Fibroblast of villous mesenchyme (primary cell): ENCODE measurements at places on chromosomes 6 and 20. TPM values are rescaled to one million over a fixed set of nuclear protein-coding genes. Genes with fewer than 3 reads are reported as not detected.

DNA sequence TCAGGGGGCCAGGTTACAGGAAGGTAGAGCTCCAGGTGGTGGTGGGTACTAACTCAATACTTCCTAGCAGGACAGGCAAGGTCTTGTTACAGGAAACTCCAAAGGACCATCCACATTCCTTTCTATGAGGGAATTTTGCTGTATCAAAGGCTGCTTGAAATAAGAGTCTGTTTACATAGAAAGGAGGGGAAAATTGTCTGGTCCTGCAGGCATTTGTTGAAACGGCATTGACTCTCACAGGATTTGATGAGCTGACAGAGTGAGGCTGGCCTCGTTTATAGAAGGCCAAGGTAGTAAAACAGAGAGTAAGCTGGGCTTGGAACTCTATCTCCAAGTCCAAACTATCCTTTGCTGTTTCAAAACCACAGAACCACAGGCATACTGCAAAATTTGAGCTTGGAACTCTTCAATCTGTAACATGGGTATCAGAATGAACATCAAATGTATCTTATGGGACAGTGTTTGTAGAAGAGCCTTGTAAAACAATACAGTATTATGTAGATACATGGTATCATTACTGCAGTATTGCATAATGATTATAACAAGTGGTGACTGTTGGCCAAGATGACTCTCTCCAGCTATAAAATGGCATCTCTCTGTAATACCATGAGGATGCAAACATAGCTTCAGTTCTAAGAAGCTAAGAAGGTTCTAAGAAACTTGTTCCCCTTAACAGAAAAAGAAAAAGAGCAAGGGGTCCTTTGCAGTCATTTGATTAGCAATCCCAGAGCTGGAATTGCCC is 61.5 kb downstream of the TRAM2 start:
- DNase-seq, result peak; percentile 79

- no peak for DNase-seq
These were observed 58.3 kb downstream of the TENT5A start for GRCh38 chr6:81694207-81694606.

DNA sequence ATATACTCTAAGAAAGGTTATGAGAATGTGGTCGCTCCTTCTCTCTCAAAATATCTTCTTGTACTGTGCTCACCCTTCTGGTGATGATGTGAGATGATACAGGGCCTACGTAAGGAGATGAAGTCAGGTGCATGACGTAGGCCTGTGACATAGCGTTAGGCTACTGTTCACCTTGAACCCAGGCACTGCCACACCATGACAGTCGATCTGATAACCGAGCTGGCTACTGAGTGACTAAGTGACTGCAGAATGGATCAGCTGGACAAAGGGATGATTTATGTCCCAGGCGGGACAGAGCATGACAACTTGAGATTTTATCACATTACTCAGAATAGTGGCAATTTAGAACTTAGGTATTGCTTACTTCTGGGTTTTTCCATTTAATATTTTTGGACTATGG is 11.2 kb downstream of the SLC24A3 start:
- no peak for DNase-seq

GRCh38 chr6:14873101-14873500 is 372.8 kb upstream of the JARID2 start:
- no peak for DNase-seq

The ACTL10 gene
- 1.7 and 2.6 TPM in 2 replicates for total RNA-seq

The IL17F gene
- under 0.01 TPM in 1 of 2 replicates, not detected in the other for total RNA-seq

- peak; percentile 20 for DNase-seq
These were observed 711.1 kb downstream of the HDGFL1 start for GRCh38 chr6:23280437-23280836.

The GGT7 gene
- total RNA-seq, result 9.3 and 9.5 TPM in 2 replicates

- DNase-seq, result no peak
These were observed 13.1 kb upstream of the CST7 start for GRCh38 chr20:24935766-24936525.

DNA sequence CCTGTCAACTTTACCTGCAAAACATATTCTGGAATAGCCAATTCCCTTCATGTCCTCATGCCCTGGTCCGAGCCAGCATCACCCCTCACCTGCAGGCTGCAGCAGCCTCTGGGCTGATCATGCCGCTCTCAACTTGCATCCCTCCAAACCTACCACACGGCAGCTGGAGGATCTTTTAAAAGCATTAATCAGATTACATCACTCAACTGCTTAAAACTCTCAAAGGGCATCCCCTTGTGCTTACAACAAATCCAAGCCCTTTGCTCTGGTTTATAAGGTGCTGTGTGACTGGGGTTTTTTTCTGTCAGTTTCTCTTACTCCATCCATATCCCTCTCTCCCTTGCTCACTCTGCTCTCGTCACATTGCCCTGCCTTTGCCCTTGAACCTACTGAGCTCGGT is 24.0 kb downstream of the CD40 start:
- no peak for DNase-seq

The CLIC1 gene
- total RNA-seq, result 586 and 701 TPM in 2 replicates

DNA sequence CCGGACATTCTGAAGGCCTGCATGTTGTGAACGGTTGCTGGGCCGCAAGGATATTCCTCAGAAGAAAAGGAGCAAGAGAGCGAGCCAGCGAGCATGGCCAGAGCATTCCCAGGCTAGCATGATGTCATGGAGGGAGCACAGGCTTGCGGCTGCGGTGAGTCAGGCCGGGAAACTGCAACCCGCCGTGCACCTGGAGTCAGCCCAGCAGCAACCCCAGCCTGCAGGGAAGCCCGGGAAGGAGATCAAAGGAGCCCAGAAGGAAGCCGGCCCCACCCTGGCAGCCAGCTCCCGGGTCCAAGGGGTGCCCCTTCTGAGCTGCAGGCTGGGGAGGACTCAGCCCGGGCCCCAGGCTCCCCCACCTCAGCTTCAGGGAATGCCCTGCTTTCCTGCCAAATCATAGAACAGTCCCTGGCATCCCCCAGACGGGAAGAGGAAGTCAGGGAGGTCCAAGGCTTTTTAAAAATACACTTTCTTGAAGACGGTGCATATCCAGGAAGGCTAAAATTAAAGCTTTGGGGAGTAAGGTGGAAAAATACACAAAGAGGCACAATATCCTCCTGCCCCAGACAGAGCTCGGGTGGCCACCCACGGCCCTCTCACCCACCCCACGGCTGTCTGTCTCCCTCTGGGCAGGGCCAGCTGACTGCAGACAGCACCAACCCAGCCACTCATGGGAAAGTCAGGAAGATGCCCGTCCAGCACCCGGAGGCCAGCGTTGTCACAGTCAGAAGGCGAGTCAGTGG is 53.7 kb downstream of the BMP7 start:
- DNase-seq, result peak; percentile 65

DNA sequence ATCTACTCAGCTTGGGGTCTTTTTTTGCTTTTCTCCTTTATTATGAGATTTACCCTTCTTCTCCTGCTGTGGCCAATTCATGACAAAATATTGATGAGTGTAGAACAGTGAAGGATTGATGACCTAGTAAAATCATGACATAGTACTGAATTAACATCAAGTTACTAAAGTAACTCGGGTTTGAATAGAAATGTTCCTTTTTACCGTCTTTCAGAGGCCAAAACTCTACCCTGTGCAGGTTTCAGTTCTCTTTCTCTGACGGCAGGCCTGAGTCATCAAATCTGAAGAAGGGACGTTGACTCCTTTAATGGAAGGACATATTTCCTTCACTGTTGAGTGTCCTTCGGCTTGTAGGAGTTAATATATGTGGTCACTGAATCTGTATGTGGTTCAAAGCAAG is 80.7 kb downstream of the RREB1 start:
- no peak for DNase-seq

The SS18L1 gene
- 14.2 and 14.8 TPM in 2 replicates for total RNA-seq

The CEP162 gene
- total RNA-seq, result 5.2 and 6.0 TPM in 2 replicates

The DNMT3B gene
- total RNA-seq, result 3.2 and 3.5 TPM in 2 replicates

- no peak for DNase-seq
These were observed 129.5 kb downstream of the BTBD9 start for GRCh38 chr6:38510205-38510604.

The IL17A gene
- not detected in 2 replicates for total RNA-seq

DNA sequence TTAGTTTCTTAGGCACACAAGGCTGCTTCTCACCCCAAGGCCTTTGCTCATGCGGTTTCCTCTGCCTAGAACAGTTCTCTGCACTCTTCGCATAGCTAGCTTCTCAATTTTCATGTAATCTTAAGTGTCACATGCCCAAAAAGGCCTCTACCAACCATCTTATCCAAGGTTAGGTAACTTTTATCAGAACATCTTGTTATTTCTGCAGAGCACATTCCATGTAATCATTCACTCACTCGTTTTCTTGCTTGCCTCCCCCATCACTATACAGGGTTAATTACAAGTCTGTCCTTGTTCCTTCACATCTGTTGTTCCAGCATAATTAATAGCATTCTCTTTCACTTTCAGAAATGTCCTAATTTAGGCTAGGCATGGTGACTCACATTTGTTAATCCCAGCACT is 53.8 kb downstream of the NCOA6 start:
- DNase-seq, result peak; percentile 78

DNA sequence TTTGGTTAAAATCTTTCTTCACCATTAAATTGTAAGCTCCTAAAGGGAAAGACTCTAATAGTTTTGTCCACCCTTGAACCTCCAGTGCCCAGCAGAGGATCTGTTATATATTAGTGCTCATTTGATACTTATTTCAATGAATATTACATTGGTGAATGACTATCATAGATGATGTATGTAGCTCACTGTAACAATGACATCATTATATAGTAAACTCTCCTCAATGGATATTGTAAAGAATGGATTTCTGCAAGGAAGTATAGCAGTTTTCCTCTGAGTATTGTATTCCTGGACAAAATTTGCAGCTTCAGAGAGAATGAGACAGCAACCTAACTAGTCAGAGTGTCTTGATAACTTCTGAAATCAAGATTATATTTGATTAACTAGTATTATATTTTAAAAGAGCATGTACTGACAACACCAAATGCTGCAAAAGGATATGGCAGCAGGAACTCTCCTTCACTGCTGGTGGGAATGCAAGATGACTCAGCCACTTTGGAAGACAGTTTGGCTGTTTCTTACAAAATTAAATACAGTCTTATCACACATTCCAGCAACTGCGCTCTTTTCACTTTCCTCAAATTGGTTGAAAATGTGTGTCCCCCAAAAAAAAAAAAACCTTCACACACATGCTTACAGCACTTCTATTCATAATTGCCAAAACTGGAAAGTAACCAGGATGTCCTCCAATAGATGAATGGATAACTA is 189.8 kb upstream of the OPRM1 start:
- no peak for DNase-seq

The GDAP1L1 gene
- not detected in 2 replicates for total RNA-seq
